ENCODE measurements at places on chromosomes 5 and 9.

GRCh38 chr5:89128906-89129625 lies 246.1 kb upstream of the MEF2C start:
- DNase-seq = no peak

- no peak for DNase-seq
These were observed 56.8 kb upstream of the CKS2 start for GRCh38 chr9:89254058-89254772.

DNA sequence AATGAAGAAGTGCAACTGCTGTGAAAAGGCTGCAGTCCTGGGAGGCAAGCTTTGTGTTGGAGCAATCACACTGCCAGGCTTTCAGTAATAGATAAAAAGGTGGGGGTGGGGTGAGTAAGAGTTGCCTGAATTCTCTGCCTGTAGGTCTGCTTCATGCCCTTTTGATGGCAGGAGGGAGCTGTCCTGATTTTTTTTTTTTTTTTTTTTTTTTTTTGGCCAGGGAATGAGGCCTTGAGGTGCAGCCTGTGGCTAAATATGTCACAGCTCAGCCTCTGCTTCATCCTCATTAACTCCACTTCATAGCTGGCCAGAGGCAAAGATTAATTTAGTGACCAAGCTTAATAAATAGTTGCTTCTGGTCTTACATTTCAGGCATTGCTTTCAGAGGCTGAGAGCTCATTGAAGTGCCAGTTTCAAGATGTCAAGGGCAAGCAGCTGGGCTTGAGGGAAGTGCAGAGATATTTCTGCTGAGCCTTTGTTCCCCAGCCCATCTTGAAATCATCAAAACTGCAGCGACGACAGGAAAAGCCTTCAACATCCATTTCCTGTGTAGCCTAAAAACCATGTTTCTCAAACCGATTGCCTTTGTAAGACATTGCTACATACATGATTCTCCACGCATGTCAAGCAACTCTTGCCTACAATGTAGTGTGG lies 134.7 kb downstream of the MACIR start:
- no peak for DNase-seq

GRCh38 chr5:6107675-6108539 lies 270.4 kb downstream of the MED10 start:
- DNase-seq = no peak

- DNase-seq = no peak
These were observed 204.1 kb downstream of the EBF1 start for GRCh38 chr5:158895588-158895987.

- no peak for DNase-seq
These were observed 108.1 kb upstream of the SLC27A6 start for GRCh38 chr5:128857076-128857677.

DNA sequence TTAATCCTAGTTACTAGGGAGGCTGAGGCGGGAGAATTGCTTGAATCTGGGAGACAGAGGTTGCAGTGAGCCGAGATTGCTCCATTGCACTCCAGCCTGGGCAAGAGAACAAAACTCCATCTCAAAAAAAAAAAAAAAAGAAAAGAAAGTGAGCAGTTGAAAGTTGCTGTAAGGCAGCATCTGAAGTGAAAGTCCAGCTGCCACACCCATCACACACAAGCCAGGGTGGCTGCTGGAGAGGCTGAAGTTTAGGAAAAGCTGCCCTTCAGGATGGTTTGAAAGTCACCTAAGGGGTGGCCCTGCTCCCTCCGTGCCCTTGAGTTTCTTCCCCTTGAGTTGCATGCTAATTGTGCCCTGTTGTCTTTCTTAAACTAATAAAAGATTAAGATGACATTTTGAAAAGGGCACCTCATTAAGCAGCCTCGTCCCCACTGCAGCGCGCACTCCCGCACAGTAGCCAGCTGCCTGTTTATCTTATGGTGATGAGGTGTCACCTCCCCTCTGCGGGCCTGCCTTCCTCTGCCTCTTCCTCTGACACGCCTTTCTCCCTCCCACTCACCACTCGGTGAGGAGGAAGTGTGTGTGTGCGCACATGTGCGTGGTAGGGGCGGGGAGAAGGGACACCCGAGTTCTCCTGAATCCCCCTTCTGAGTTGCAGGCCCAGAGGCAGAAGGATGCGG lies 104.2 kb upstream of the PANK3 start:
- DNase-seq = no peak

GRCh38 chr5:62330302-62330701 lies 24.3 kb downstream of the KIF2A start:
- DNase-seq = no peak

- DNase-seq = no peak
These were observed 181.6 kb downstream of the CD180 start for GRCh38 chr5:67014957-67015400.

DNA sequence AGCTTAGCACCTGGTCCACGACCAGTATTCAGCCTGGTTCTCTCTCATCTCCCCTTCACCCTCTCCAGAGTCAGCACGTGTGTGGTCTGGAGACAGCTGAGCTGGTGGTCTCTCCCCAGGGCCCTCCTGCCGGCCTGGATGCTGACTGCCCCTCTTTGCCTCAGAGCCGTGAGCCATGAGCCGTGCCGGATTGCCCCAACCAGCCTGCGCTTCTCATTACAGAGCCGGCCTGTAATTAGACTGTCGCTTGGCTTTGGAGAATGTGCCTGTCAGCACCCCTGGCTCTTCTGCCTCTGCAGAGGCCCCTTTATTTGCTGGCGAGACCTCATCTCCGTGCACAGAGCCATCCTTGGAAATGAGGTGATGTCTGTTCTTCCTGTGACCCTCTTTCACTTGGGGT lies 118.7 kb upstream of the BOD1 start:
- DNase-seq = no peak

GRCh38 chr5:150261231-150261630 lies 28.3 kb downstream of the CAMK2A start:
- no peak for DNase-seq

DNA sequence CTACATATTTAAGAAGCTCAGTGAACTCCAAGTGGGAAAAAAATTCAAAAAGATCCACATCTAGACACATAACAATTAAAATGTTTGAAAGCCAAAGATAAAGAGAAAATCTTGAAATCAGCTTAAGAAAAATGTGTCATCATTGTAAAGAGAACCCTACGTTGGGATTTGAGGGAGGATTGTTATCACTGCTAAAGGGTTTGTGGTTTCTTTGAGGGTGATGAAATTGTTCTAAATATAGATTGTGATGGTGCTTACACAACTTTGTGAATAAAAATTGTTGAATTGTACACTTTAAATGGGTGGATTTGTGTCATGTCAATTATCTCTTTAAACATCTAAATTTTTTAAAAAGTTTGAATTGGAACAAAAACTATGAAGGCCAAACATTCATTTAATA lies 92.2 kb upstream of the ADAMTS19 start:
- no peak for DNase-seq

GRCh38 chr9:91572811-91573210 lies 149.2 kb upstream of the NFIL3 start:
- no peak for DNase-seq

GRCh38 chr5:125227333-125228095 lies 481.1 kb upstream of the ZNF608 start:
- DNase-seq = no peak

DNA sequence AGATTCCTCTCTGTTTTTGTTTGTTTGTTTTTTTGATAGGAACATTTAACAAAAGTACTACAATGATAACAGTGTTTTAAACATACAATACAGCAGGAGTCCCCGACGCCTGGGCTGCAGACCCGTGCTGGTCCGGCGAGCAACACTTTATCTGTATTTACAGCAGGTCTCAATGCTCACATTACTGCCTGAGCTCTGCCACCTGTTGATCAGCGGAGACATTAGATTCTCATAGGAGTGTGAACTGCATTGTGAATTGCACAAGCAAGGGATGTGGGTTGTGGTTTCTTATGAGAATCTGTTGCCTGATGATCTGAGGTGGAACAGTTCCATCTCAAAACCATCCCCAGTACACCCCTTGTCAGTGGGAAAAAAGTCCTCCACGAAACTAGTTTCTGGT lies 1068.5 kb upstream of the CDH10 start:
- no peak for DNase-seq

DNA sequence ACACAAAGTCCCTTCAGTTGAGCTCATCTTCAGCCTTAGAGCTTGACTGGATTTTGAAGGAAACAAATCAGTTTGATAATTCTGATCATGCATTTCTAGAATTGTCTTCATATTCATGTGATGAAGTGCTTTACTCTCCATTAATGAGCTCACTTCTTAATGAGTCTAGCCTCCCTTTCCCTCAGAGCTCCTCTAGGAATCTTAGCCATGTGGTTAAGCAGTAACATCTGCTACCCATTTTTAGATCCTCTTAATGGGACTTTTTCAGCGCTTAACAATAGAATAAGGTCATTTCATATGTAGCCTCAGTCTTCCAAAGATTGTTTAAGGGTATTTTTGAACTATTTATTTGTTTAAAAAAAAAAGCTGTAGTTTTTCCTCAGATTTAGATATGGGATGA lies 36.9 kb upstream of the LURAP1L start:
- no peak for DNase-seq

GRCh38 chr9:91958174-91958573 lies 8.1 kb upstream of the ROR2 start:
- DNase-seq = no peak

GRCh38 chr9:35738924-35739323 lies 6.5 kb downstream of the CREB3 start:
- DNase-seq = no peak

DNA sequence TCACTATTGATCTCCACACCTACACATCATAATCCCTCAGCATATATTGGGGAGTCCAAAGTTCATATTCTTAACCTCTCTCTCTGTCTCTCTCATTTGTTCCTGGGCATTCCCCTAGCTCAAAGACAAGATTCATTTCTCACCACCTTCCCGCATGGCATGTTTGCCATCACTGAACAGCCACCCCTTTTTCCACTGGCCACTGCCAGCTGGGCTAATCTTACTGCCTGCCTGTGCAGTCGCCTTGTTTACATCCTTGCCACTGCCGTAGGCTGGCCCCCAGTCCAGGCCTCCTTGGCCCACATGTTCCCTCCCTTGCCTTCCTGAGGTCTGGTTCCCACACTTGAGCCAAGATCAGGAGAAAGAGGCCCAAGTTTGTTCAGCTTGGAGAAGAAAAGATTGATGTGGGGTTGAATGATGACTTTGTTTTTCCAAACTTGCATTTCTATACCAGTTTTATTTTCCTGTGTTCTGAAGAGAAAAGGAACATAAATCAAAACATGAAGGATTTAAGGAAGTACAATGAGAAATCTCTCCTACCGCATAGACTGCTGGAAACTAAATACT lies 80.2 kb downstream of the PLAC8L1 start:
- DNase-seq = no peak

GRCh38 chr5:79628811-79629210 lies 16.6 kb downstream of the TENT2 start:
- DNase-seq = no peak

- no peak for DNase-seq
These were observed 147.3 kb downstream of the YTHDC2 start for GRCh38 chr5:113660706-113661250.

DNA sequence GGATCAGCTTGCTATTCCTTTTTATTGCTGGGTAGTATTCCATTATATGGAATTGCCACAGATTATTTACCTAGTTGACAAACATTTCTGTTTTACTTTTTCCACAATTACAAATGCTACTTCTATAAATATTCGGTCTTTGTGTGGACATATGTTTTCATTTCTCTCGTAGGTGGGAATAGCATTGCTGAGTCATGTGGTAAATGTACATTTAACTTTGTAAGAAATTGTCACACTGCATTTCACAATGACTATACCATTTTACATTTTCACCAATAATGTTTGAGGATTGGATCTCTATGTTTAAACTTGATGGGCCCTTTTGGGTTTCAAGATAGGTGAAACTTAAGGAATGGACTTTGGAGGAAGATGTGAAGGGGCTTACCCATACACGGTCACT lies 19.7 kb downstream of the RAI14 start:
- no peak for DNase-seq

- no peak for DNase-seq
These were observed 137.1 kb upstream of the SMIM23 start for GRCh38 chr5:171648279-171649074.

GRCh38 chr5:177594071-177594470 lies 2.1 kb downstream of the TMED9 start:
- no peak for DNase-seq

GRCh38 chr9:10928372-10928771 lies 315.6 kb upstream of the PTPRD start:
- no peak for DNase-seq

DNA sequence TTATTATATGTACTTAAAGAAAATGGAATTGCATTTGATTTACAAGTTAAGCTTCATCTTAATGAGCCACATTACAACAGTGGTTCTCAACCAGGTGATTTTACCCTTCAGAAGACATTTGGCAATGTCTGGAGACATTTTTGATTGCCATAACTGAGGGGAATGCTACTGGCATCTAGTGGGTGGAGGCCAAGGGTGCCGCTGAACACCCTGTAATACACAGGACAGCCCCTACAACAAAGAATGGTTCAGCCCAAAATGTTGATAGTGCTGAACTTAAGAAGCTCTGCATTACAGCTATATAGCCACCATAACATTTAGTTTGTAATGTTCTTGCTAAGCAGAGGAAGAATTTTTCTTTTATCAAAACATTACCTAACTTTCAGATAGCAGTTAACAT lies 103.1 kb downstream of the PAM start:
- DNase-seq = no peak

DNA sequence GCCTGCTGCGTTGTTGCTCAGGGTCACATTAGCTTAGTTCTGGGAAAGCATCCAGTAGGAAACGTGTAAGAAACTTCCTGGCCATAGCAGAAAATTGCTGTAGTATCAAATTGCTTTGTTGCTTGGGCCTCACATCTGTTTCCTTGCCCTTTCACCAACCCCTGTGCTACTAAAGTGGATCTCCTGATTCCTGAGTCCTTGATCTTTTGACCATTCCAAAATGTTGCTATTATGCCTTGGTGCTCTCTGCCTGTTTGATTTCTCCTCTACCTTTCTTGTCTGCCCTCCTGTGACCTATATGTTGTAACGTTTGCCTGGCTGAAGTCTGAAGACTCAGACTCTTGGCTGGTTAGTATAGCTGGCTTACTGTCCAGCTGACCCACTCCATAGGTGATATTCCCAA lies 350.5 kb downstream of the ADGRV1 start:
- no peak for DNase-seq

- no peak for DNase-seq
These were observed 36.1 kb downstream of the DAP start for GRCh38 chr5:10724781-10725507.

DNA sequence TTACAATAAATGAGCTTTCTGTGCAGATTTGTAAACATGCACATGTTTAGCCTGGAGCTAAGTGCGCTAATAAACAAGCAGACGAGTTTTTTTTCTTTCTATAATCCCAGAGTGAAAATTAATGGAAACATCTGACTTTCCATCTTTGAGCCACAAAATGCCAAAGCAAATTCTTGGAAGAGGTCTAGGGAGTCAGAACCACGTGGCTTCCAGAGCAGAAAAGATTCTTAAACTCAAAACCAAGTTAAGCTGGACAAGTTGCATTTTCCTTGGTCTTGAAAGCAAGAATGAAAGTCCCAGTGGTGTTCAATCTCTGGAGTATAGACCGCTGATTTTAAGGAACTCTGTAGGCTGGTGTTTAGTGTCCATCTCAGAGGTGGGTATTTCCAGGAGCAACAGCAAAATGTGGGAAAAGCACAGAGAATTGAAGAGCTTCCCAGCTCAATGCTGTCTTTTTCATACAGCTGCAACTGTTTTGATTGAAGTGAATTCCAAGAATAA lies 71.4 kb downstream of the MYO10 start:
- DNase-seq = no peak

GRCh38 chr5:57302643-57303042 lies 128.8 kb downstream of the GPBP1 start:
- DNase-seq = no peak
